Nephron progenitor cell (in vitro differentiated cells): ENCODE measurements at places on chromosomes 3 and 15.

- no peak for DNase-seq
Measured at GRCh38 chr3:104873331-104873730, 493.4 kb upstream of the ALCAM start.

- no peak for DNase-seq
Measured at GRCh38 chr15:88174571-88174970, 82.0 kb downstream of the NTRK3 start.

DNA sequence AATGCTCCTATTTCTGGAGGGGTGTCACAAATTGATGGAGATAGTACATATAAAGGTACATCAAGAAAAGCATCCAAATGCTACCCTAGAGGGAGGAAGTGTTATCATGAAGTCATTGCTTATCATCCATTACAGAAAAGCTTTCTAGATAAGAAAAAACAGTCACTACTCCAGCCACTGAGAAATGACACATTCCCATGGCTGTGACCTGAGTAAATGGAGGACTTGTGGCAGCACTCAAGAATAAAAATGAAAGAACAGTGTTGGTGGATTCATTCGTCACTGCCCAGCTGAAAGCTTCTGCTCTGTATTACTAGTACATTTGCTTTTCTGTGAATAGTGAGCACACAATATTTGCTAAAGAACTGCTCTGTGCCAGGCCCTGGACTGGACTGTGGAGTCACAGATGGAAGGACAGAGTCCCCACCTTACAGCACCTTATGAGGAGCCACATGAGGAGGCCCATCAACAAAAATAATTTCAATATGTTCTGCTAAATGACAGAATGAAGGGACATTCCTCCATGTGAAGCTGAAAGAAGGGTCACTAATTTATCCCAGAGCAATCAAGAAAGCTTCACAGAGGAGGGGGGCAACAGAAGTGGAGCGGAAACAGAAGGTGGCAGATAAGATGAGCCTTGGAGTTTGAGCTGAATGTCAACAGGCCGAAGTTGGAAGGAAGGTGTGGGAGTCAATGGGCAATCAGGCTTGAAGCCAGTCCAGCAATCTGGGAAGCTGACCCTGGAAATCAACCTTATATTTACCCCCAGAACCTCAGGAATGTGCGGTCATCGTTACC lies 343.5 kb upstream of the TRIM42 start:
- DNase-seq: no peak

GRCh38 chr15:66631616-66632263 lies 65.9 kb upstream of the LCTL start:
- no peak for DNase-seq

- DNase-seq: no peak
Measured at GRCh38 chr3:108396336-108396735, 100.0 kb downstream of the HHLA2 start.

DNA sequence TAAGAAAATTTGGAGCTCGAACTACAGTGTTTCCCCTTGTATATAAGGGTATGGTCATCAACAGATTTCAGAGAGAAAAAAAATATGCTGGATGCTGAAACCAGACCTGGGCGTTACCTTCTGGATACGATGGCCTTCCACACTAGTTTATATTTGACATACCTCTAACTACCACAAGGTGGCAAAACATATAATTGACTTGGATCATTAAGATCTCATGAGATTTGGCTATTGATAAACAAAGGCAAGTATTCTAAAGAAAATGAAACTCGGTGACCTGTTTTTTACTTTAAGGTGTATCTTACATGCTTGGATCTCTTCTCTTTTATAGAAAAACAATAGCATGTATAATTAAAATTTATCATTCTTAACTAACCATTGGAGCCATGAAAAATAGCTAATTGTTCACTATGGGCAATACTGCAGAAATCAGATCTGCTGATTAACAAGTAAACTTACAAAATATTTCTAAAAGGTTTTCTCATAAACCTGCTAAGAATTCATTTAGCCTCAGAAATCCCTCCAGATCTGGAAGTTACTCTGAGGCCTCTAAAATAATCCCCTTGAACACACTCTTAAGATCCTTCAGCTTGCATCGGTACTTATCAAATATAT lies 300.6 kb upstream of the KCNH8 start:
- DNase-seq: no peak

GRCh38 chr3:7682822-7683229 lies 818.8 kb upstream of the LMCD1 start:
- DNase-seq: no peak

- no peak for DNase-seq
Measured at GRCh38 chr15:101399431-101399830, 90.1 kb downstream of the PCSK6 start.

DNA sequence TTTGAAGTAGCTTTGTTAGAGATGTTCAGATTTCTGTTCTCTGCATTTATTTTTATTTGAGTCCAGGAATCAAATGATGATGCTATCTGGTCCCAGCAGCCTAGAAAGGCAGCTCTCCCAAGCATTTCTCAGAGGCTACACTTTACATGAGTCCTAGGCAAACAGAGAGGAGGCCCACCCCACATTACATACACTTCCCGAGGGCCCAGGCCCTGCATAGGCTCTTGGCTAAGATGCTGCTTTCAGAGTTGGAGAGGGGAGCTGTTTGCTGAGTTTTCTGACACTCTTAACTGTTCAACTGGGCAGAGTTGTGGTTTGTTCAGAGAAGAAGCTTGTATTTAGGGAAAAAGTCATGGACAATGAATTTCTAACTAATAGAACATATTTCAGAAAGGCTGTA lies 117.9 kb upstream of the RGMA start:
- no peak for DNase-seq

- no peak for DNase-seq
Measured at GRCh38 chr3:127490271-127491023, 100.1 kb downstream of the TPRA1 start.

DNA sequence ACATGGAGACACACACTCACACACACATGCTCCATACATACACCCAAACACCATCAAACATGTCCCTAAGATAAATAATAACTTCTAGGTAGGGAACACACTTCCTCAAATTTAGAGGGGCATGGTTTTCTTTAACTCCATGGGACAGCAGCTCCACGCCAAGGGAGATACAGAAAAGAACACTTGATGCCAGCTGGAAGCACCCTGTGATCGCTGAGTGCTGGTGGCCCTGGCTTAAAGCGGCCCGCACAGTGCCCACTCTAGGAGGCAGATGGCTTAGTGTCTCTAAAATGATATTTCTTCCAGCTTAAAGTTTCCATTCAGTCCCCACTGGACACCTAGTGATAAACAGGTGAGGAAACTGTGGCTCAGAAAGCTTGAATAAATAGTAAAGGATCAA lies 232.9 kb downstream of the UACA start:
- no peak for DNase-seq

- DNase-seq: no peak
Measured at GRCh38 chr3:15711281-15711680, 86.5 kb downstream of the ANKRD28 start.

- no peak for DNase-seq
Measured at GRCh38 chr3:39879581-39879980, 70.2 kb downstream of the MYRIP start.

GRCh38 chr15:62505762-62506161 lies 340.7 kb upstream of the C2CD4B start:
- no peak for DNase-seq

- DNase-seq: no peak
Measured at GRCh38 chr3:112407214-112407887, 74.4 kb downstream of the CD200 start.

- DNase-seq: no peak
Measured at GRCh38 chr3:12752809-12753208, 6.2 kb downstream of the TMEM40 start.
